ENCODE measurements at places on chromosomes 2 and 18. TPM values are rescaled to one million over a fixed set of nuclear protein-coding genes. Genes with fewer than 3 reads are reported as not detected.

Gene FHOD3
- total RNA-seq: under 0.01 TPM

GRCh38 chr2:15560140-15560987, 770 bp downstream of the NBAS start:
- DNase-seq: peak; percentile 57

Gene TXNDC2
- not detected for total RNA-seq

DNA sequence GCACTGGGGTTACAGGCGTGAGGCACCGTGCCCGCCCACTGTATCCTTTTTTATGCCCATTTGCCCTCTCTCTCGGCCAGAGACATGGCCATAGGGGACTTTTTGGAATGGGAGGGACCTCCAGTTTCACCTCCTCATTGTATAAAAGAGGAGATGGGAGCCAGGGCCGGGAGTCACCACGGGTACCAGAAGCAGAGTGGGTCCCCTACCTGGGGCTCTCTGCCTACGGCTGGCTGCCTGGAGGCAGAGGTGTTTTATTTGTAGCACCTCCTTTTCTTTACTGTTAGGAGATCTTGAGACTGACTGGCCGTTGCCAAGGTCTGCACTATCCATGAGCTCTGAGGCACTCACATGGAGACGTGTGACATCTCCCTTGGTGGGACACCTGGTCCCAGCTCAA, 162.8 kb downstream of the LDLRAD4 start:
- DNase-seq: no peak

- no peak for DNase-seq
Measured at GRCh38 chr2:54239427-54239826, 16.6 kb downstream of the TSPYL6 start.

- DNase-seq: no peak
Measured at GRCh38 chr2:25491966-25492532, 150.3 kb upstream of the DNMT3A start.

DNA sequence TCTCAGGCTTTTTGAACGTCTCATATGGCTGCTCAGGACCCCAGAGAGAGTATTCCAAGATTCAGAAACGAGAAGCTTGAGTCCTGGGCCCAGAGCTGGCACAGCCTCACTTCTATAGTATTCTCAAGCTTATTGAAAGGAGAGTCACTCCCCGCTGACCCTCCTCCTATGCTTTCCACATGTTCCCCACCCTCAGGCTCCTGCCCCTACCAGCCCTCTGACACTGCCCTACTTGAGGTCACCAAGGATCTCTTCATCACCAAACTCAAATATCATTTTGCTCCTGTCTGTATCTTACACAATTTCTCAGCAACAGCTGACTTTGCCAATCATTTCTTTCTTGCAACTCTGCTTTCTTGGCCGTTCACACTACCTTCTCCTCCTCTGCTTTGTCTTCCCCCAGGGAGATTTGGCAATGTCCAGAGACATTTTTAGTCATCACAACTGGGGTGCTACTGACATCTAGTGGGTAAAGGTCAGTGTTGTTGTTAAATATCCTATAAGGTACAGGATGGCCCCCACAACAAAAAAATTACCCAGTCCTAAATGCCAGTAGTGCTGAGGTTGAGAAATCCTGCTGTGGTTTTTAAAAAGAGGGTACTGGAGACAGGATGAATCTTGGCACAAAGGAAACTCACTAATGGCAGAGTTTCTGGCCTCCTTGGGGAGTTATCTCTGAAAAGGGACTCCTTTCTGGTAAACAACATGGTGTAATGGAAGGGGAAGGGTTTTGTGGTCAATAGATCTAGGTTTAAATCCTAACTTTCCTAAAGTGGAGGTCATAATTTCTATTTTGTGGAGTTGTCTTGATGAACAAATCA, 26.9 kb upstream of the INSIG2 start:
- DNase-seq: no peak

DNA sequence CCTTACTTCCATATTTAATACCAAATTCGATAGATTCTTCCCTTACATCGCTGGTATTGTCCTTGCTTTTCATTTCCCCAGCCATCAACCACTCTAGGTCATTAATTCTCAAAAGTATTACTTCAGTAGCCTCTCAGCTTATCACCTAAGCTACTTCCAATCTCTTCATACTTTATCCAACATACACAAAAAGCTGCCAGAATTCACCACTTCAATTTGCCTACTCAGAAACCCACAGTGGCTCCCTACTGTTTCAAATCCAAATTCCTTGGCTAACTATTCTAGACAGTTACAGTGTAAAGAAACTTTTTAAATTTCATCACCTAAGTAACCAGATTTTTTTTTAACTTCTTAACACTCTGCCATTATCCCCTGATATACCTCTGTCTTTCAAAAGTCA, 4.7 kb downstream of the SLC25A12 start:
- DNase-seq: no peak

Gene BZW1
- total RNA-seq: 413 TPM

DNA sequence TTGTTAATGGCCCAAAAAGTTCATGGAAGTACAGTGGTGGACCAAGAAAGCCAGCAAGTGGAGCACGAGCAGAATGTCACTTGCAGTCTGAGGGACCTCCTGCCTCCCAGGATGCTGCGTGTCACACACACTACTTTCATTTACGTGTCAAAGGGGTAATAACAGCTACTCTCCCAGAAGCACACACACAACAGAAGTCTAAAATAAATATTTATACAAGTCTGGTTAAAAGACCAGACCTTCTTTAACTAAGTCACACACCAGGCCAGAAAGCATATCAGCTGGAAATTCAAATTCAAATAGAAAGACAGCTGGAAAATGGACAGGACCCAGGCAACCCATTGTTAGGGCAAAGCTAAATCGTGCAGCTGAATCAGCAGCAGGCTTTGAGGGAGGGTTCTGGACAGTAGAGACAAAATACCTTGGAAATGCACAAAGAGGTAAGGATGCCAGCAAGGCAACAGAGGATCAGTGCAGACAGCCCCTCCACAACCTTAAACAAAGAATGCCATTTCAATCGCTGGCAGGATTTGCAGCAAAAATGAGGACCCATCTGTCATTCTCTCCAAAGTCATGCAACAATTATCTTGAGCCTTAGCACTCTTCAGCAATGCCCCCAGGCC, 160.5 kb downstream of the TMEM163 start:
- no peak for DNase-seq

DNA sequence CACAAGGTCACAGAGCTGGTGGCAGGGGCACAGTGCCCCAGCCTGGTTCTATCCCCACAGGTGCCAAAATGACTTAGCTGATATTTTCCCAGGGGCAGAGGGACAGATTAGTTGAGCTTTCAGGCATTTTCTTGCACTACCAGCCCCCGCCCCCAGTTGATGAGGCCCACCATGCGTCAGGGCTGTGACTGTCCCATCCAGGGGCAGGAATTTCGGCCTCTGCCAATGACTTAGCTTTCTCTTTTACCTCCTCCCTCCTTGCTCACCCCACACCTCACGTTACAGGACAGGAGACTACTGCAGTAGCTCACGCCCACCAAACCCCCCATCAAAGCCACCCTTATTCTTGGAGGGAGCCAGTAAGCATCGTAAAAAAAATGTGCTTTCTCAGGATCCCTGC, 31.5 kb downstream of the MRO start:
- no peak for DNase-seq

- no peak for DNase-seq
Measured at GRCh38 chr2:26052740-26053139, 18.9 kb downstream of the RAB10 start.

Gene OSBPL1A
- 13.9 TPM for total RNA-seq

Gene STPG4
- under 0.01 TPM for total RNA-seq

DNA sequence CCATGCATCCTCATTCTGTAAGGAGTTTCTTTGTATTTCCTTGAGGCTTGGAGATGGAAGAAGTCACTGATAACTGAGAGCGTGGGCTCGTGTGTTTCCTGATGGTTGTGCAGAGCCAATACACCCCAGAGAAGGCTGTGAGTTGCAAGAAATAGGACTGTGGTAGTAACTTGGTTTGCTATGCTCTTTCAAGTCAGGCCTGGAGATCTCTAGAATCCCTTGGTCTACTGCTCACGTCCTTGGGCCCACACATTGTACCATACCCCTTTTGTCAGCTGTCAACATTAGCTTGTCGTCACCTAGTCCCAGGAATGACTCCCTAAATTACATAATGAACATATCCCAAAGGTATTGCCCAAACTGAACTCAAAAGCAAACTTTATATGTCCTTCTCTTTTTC, 238.3 kb upstream of the REV1 start:
- DNase-seq: no peak

- no peak for DNase-seq
Measured at GRCh38 chr2:125471963-125472362, 1184.0 kb upstream of the GYPC start.

Data from dermis microvascular lymphatic vessel endothelial cell (primary cell).